Suppressor macrophage (primary cell): ENCODE measurements at places on chromosomes 11 and 22.

DNA sequence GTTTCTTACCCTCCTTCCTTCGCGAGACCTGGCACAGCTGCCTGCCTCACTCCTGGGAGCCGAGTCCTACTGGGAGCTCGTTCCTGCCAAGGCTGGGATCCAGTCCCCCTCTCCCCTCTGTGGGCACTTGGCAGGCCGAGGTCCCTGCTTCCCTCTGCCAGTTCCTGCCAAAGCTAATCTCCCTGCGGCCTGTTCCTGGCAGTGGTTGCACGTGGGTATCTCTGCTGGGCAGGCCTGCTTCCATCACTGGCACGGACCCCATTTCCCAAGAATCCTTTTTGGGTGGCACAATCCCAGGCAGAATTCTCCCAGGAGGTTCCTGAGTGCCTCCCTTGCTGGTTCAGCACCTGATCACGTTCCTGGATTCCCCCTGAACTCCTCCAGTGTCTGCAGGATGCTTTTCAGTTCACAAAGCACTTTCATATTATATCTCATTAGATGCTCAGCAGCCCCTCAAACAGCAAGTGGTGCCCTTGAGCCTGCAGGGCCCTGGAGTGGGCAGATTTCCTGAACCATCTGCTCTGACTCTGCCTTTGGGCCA lies 96.5 kb downstream of the RRM1 start:
- no peak for DNase-seq

DNA sequence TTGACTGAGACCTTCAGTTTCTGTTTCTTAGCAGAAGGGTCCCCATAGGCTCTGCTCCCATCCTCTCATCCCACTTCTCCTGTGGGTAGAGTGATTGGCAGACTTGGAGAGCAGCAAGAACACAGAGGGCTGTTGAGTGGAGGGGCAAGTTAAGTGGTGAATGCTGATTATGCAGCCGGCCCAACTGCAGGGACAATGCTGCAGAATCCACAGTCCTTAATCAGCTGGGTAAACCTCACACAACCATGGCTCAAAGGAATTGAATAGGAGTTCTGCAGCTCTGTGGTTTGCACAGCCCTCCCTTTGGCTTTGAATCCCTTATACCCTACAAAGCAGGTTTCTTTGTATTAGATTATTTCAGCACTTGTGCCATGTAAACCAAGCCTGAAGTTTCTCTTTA lies 161.1 kb downstream of the NAV2 start:
- DNase-seq: no peak

- DNase-seq: no peak
Observed at GRCh38 chr11:110757962-110758755, 45.9 kb upstream of the ARHGAP20 start.

- DNase-seq: no peak
Observed at GRCh38 chr11:69520186-69520916, 38.9 kb downstream of the LINC01488 start.

DNA sequence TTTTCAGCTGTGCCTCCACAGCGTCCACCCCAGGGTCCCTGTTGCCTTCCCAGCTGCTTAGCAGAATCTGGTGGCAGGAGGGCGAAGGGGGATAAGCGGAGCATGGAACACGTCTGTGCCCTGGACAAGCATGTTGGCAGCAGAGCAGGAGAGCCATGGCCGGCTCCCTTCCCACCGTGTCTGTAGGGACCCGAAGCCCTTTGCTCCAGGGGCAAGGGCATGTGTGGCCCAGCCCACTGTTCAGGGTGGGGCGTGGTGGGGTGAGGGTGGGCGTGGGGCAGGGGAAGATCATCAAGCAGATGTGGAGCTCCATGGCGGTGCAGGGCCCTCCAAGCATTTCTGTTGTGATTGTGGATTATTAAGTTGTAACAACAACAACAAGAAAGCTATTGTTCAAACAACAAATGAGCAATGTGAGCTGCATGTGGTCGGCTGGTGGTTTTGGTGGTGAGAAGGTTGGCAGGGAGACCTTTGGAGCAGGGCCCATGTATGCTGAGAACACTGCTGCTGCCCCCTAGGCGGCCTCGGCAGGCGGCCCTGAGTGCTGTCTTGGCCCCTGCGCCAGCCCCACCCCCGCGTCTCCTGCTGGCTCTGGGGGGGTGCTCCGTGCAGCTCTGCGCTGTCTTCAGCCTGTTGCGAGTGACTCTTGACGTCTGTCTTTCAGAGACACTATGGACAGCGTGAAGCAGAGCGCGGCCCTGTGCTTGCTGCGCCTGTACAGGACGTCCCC lies 50.9 kb downstream of the AP2A2 start:
- DNase-seq: no peak

DNA sequence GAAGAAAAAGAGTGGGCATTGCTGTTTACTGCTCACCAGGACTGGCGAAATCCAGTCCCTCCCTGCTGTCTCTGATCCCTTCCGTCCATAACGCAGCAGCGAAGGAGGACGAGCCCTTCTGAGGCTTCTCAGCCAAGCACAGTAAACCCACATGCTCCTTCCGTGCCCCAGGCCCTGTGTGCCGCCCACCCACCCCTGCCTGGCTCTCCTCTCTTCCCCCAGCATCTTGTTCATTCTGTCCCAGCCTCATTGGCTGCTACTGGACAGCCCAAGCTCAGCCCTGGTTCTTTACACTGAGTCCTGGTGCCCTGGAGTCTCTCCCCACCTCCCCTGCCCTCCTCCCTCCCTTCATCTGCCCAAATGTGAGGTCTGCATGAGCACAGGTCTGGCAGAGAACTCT lies 559.7 kb downstream of the BRD1 start:
- no peak for DNase-seq

DNA sequence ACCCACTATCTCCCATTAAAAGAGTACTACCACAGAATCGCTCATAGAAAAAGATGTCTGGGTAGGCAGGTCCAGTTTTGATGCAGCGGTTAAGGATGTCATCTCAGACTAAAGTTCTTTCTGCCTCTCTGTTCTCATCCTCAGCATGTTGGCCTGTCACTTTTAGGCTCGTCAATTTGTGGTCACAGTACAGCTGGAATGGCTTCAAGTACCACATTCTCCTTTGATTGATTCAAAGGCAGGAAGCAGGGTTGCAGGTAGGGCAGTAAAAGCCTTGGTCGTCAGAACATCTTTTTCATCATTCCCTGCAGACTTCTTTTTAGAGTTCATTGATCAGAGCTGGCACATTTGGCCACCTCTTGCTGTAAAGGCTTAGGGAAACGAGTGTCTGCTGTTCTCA lies 28.7 kb downstream of the SDHD start:
- no peak for DNase-seq

- no peak for DNase-seq
Observed at GRCh38 chr11:70531281-70532065, 133.1 kb downstream of the CTTN start.

- no peak for DNase-seq
Observed at GRCh38 chr11:39139581-39139980, 2319.9 kb downstream of the LRRC4C start.

DNA sequence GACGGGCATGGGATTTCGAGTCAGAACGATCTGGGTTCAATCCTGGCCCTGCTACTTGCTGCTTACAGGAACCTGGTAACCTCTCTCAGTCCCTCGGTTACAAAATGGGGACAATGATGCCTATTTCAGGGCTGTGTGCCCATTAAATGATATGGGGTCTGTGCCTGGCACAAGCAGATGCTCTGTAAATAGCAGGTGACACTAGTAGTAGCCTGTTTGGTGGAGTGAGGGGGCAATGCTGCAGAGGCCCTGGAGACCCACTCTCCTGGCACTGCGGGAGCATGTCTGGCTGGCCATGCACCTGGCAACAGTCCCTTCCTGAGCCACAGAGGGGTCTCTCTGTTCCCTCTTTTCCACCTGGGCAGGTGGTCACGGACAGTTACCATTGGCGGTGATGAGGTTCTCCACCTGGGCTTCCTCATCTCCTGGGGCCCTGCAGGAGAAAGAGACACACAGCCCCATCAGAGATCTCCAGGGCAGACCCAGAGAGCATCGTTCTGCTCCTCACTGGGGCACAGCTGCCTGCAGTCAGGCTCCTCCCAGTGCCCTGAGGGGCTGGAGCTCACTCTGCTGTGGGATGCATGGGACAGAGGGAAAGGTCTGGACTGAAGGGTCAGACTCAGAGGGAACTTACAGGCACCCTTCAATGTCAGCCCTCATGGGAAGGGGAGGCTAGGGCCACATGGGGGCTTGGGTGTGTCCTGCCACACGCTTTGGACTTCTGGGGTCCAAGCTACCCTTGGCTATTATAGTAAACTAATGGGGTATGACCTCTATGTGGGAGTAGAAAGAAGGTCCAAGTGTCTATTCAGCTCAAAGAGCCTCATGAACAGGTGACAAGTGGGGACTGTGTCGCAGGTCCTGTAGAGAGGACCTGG lies 15.6 kb upstream of the FXYD2 start:
- no peak for DNase-seq

- DNase-seq: no peak
Observed at GRCh38 chr11:86346513-86346912, 28.2 kb upstream of the CCDC81 start.

DNA sequence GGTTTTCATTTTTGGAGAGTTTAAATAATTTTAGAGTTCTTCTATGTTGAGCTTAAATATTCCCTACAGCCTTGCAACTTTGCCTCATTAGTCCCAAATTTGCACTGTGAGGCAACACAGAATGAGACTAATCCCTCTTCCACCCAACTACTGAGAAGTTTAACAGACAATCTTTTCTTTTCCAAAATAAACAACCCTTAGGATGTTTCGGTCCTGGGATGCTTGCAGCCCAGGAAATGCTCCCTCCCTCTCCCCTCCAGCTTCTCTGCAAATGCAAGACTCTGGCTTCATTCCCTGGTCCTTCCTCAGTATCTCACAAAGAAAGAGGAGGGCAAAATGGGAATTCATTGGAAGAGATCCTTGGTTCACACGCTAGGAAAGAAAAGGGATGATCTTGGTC lies 222.5 kb downstream of the ST3GAL4 start:
- DNase-seq: no peak

DNA sequence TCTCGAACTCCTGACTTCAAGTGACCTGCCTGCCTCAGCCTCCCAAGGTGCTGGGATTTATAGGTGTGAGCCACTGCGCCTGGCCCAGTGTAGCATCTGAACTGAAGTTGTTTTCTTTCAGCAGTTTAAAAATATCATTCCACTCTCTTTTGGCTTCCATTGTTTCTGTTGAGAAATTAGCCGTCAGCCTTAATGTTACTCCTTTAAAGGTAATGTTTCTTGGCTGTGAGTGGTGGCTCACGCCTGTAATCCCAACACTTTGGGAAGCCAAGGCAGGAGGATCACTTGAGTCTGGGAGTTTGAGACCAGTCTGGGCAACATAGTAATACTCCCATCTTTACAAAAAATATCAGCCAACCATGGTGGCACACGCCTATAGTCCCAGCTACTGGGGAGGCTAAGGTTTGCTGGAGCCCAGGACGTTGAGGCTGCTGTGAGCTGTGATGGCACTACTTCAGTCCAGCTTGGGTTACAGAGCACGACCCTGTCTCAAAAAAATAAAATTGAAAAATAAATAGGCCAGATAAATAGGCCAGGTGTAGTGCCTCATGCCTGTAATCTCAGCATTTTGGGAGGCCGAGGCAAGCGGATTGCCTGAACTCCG lies 25.9 kb downstream of the MCAM start:
- no peak for DNase-seq

DNA sequence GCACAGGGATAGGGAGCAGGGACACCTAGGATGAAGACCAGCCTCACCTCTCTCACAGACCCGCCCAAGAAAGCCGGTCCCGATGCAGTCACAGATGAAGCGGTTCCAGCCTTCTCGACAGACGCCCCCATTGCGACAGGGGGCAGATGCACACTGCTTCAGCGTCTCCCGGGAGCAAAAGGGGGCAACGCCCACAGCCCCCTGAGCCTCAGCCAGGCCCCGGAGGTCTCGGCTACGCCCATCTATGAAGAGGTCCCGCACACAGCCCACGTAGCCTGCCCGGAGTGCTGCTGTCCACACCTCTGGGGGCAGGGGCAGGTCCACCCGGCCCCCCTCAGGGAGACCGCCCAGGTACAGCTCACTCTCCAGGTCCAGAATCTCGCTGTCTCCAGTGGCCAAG lies 62.3 kb downstream of the NRXN2 start:
- DNase-seq: no peak

- no peak for DNase-seq
Observed at GRCh38 chr11:1077033-1077416, 2.4 kb downstream of the MUC2 start.

- no peak for DNase-seq
Observed at GRCh38 chr11:134004496-134005172, 47.9 kb upstream of the IGSF9B start.

GRCh38 chr11:19805827-19806226 lies 93.2 kb downstream of the NAV2 start:
- DNase-seq: no peak

DNA sequence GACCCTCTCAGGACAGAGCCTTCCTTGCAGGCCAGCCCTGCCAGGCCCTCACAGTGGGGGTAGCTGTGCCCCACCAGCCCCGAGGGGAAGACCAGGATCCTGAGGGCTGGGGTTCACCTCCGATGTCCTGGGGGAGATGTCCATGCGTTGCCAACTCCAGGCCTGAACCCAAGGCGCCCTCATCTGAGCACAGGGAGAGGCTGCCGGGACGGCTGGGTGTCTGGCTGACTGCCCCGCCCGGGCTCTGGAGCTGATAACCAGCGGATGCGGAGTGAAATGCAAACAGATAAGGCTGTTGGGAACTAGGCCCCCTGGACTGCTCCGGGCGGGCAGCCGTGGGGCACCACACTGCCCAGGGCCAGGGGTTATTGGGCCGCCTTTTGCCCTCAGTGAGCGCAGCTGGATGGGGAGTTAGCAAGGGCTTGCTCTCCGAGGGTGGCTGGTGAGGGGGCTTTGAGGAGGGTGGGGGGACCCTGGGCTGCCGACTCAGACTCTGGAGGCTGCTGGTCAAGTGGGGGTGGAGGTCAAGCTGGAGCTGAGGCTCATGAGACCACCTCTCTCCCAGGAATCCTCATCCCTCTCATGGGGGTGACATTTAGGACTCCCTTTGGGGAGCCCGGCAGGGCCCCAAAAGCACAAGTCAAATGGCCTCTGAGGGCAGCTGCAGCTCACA lies 5.6 kb upstream of the MUC6 start:
- no peak for DNase-seq

- no peak for DNase-seq
Observed at GRCh38 chr22:17629173-17629489, 582 bp upstream of the ATP6V1E1 start.

GRCh38 chr11:68347841-68348240 lies 35.5 kb downstream of the LRP5 start:
- DNase-seq: no peak

DNA sequence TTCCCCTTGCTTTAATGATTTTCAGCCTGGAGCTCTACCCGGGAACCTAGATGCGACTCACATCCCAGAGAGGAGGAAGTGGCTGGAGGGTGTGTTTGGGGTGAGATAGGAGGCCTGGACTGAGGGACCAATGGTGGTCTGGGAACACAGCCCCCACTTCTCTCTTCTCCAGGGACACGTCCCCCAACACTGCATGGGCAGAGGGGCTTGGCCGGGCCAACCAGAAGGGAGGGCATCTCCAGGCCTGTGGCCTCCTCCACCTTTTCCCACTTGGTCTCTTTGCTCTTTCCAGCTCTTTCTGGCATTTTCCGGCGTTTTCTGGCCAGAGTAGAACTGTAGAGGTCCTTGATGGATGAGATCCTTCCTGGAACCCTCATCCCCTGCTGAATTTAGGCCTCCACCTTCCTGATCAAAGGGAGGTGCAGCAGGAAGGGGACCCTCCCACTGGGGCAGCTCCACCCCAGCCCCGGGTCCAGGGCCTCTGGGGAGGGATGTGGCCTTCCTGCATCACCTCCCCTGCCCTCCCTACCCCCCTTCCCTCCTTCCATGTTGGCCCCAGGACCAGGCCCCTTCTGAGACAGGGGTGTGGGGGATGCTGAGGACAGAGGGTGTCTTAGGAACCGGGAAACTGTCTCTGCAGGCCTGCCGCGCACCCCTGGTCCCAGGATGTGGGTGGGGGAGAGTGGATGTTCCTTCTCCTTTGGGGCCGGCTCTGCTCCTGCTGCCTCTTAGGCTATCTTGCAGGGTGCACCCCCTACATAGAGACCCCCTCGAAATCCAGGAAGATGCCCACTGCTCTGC lies 24.4 kb downstream of the MRGPRG start:
- DNase-seq: no peak
